HuH-7 (cell line): ENCODE measurements at places on chromosomes 11 and 22.

GRCh38 chr11:130388607-130389205 is 39.7 kb downstream of the ADAMTS8 start:
- no peak for DNase-seq

DNA sequence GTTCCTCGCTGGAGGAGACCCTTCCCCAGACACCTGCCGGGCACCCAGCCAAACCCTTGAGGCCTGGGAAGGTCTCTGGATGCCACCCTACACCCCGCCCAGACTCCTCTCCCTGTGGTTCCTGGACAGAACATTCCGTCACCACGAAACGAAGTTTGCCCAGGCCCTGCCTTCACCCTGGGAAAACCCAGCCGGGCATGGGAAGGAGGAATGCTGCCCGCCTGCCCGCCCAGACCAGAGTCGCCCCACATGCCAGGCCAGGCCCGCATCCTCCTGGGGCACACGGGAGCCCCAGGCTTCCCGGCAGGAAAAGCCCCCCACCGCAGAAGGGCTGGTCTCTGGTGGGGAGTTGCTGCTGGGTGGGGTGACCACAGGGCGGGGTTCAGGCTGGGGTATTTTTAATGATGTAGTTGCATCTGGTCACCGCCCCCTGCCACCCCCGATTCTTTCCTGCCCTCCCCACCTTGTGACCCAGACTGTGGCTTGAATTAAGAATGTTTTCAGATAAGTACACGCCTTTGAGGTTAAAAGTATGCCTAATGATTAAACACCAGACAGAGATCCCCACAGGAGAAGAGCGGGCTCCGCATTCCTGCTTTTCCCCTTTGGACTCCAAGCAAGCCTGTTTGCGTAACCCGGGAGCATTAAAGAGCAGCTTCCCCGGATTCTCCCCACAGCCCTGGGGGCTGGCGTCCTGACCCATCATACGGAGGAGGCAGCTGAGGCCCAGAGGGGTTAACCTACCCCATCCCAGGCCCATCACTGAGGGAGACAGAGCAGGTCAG is 44.6 kb upstream of the PPARA start:
- DNase-seq: peak; percentile 96

- DNase-seq: no peak
These were observed 52.9 kb upstream of the RTL6 start for GRCh38 chr22:44550711-44551491.

DNA sequence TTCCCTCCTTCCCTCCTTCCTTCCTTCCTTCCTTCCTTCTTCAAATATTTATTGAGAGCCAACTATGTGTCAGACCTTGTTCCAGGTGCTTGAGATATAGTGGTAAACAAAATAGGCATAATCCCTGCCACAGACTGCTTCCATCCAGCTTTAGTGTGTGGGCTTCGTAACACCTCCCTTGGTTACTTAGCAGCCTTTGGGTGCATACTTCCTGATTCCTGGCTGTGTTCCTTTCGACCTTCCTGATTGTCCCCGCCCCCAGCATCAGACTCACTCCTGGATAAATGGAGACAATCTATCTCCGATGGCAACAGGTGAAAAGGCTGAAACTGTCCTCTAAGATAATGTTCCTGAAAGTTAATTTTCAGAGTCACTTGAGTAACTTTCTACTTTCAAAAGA is 13.5 kb downstream of the CCDC81 start:
- no peak for DNase-seq

DNA sequence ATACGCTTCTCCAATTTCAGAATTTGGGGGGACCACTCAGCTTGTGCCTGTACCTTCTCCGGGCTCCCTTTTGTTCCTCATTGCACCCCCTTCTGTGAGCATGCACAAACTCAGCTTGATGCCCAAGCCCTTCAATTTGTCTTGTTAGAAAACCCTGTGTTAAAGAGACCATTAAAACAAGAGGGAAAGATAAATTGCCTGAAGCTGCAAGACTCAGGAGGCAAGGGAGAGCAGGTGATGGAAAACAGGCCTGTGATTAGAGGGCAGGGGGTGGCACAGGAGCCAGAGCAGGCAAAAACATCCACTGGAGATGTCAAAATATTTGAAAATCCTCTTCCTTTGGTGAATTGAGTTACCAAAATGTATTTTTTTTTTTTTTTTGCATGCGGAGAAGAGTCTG is 121.7 kb downstream of the MIAT start:
- no peak for DNase-seq

GRCh38 chr11:71096751-71097388 is 155.5 kb downstream of the SHANK2 start:
- no peak for DNase-seq

DNA sequence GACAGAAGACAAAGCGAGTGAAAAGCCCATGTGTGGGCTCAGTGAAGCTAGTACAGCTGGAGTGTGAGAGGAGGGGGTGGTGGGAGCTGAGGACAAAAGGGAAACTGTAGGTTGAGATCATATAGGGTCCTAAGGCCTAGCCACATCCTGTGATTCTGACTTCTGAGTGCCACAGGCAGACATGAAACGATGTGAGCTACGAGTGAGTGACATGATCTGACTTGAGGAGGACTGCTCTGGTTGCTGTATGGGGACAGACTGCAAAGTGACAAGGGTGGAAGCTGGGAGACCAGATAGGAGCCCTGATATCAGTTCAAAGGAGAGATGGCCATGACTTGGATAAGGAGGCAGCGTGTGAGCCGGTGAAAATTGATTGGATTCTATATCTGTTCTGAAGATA is 85.4 kb downstream of the MICAL2 start:
- no peak for DNase-seq

DNA sequence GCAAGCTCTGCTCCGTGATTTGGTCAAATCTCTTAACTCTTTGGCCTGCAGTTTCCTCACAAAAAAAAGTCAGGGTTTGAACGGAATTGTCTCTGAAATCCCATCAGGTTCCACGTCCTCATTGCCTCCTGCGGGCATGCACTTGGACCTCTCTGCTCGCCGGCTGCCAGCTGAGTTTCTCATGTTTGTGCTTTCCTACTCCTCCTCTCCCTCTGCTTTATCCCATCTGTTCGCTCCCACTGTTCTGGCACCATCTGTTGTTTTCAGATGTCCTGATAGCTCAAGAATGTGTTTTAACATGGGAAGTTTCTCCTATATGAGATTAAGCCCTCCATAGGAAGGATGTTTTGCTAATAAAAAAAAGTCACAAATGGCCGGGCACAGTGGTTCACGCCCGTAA is 49.4 kb upstream of the ARHGAP42 start:
- DNase-seq: no peak

- DNase-seq: peak; percentile 62
These were observed 6.8 kb downstream of the NAA40 start for GRCh38 chr11:63945477-63946163.

DNA sequence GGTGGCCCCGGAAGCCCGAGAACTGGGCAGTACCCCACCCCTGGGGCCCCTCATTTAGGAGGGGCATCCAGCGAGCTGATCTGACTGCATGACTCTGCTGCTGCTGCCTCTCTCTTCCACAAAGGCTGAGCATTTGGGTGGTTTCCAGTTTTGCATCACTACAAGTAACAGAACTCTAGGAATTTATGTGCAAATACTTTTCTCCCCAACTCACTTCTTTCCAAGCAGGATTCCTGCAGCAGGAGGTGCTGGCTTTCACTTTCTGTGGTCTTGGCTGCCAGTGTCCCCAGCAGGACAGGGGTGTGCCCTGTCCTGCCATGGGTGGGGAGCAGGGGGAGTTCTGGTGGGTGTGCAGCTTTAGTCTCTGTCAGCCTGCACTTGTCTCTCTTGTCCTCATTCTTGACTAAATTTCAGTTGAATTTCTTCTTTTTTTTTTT is 21.2 kb downstream of the UPB1 start:
- no peak for DNase-seq

DNA sequence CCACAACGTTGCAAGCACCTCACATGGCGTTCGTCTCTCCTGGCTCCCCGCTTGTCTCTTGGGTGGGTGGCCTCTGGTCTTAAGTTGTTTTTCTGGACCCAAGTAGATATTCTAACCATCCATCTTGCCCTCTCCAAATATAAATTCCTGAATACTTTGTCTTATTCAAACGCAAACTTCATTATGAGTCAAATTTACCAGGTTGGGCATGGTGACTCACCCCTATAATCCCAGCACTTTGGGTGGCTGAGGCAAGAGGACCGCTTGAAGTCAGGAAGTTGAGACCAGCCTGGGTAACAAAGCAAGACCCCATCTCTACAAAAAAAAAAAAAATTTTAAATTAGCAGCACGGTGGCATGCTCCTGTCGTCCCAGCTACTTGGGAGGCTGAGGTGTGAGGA is 5.1 kb upstream of the IGSF9B start:
- DNase-seq: no peak

GRCh38 chr11:59765068-59765735 is 10.0 kb downstream of the STX3 start:
- no peak for DNase-seq
